ENCODE measurements at places on chromosomes 16 and 17.

GRCh38 chr16:65994291-65994690, 372.2 kb upstream of the CDH5 start:
- no peak for DNase-seq

DNA sequence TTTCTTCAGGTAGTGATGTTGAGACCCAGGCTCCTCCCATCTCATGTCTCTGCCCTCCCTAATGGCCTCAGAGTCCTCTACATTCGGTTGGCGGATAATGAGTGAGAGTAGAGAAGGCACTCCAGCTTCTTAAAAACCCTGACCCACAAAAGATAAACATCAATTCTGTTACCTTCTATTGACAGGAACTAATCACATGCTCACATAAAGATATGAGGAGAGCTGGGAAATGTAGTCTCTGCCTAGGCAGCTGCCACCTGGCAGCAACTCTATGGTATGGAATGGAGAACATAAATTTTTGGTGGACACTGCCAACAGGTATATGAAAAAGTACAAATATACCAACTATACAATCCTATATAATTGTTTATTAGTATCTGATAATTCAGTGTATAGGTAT, 110.7 kb upstream of the HLF start:
- DNase-seq, result no peak

DNA sequence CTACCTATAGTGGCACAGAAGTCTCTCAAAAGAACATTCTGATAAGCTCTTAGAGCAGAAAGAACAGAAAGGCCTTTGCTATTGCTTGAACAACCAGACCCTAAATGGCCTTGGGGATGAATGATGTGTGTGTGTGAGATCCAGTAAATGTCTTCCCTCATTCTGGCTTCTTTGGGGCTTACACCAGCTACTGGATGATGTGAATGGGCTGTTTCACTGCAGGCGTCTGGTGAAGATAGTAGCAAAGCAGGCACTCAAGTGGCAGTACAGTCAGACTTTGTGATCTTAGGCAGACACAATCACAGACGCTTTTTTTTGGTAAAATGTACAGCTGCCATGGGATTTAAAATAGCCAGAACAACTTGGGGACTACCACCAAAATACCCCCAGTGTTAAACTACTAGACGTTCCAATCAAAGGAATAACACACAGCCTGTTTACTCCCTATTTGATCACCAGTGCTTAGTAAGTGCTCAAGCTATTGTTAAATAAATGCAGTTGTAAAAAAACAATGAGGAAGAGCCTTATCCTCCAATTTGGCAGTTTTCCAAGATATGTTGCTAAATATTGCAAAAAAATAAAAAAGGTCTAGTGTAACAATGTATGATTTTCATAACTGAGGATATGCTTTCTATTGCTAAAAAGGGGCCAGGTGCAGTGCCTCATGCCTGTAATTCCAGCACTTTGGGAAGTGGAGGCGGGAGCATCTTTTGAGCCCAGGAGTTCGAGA, 17.9 kb downstream of the NDUFAB1 start:
- no peak for DNase-seq

DNA sequence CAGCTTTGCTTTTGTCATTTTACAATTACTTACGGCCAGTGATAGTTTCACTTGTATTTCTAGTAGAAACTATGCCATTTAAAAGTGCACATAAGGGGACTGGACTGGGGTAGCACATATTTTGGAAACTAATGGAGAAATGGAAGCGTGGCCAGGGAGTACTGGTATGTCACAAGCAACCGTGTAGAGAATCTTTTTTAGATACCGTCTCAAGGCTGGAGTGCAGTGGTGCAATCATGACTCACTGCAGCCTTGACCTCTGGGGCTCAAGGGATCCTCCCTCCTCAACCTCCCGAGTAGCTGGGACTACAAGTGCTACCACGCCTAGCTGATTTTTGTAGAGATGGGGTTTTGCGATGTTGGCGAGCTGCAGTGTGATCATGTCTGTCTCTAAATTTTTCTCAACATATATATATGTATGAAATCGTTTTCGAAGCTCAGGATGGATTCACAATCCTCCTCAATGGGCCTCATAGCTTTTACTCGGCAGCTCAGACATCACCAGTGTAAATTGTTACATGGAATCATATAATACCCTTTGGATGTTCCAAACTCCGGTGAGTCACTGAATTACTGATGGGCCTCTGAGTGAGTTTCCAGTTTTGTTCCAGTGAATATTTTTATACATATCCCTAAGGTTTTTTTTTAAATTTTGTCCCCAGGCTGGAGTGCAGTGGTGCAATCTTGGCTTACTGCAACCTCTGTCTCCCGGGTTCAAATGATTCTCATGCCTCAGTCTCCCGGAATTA, 51.7 kb downstream of the ZNF778 start:
- no peak for DNase-seq

- no peak for DNase-seq
Measured at GRCh38 chr17:71503710-71504465, 616.9 kb upstream of the SOX9 start.

GRCh38 chr17:42509409-42509808, 26.6 kb upstream of the NAGLU start:
- no peak for DNase-seq

- DNase-seq, result no peak
Measured at GRCh38 chr17:31554930-31555329, 163.5 kb downstream of the RAB11FIP4 start.

GRCh38 chr17:66695098-66695497, 139.8 kb upstream of the CACNG5 start:
- no peak for DNase-seq

DNA sequence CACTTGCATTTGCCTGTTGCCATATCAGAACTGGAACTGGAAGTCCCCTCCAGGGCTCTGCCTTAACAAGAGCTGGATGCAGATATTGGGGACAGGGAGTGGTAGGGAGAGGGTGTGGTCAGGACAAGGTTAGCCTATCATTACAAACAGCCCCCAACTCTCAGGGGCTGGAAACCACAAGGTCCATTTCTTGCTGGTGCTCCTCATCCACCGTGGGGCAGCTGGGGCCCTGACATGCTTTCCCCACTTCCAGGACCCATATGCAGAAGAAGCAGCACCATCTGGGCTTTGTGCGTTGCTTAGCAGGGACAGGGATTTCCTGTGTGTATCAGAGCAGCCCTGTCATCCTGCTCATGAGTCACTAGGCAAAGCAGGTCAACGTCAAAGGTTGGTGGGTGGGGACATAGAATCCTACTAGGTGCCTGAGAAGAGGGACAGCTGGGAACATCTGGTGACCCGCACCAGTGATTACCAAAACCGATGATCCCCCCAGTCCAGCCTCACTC, 26.9 kb downstream of the RGS9 start:
- no peak for DNase-seq

- no peak for DNase-seq
Measured at GRCh38 chr17:66395961-66396360, 93.5 kb downstream of the PRKCA start.

- no peak for DNase-seq
Measured at GRCh38 chr16:87571868-87572244, 30.5 kb upstream of the JPH3 start.

All from GOT3 (cell line).